ENCODE measurements at places on chromosomes 7 and 10.
A peak's percentile ranks its signal among the peaks of the same experiment; 100 is the strongest.

DNA sequence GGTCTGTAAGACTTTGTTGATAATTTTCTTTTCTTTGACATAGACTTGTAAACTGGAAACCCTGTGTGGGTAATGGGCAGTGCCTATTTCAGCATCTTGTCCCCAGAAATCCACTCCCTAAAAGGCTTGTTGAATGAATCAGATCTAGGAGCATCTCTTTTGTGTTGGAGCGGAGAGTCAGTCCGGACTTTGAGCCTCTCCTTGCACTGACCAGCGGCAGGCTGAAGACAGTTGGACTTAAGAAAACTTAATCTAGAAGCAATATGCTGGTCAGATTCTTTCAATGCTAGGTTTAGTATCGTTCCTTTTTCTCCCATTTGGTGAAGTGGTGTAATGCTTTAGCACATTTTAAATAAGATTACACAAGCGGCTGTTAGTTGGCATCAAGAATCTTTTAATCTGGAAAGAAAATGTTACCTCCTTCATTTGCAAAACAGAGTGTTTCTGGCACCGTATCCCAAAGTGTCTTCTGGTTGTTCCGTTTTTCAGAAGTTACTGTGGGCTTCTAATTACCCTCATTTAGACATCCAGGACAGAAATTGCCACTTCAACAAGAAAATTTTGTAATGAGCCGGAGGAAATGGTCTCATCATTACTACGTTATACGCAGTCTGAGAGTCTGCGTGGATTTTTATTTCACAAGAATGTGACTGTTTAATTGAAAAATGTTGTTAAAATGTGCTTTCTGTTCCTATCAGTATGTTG is 74.7 kb downstream of the CUX1 start:
- DNase-seq = no peak

DNA sequence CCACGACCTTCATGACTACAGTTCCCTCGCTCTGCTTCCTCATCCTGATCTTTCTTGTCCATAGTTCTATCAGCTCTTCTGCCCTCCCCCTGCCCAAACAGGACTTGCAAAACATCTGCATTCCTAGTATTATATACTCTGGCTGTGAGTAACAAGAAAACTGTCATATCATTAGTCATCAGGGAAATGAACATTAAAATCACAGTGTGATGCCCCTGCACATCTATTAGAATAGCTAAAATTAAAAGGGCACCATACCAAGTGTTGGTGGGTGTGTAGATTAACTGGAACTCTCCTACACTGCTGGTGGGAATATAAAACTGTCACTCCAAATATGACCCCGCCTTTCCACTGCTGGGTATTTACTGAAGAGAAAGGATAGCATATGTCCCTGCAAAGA is 141.8 kb downstream of the C7orf25 start:
- no peak for DNase-seq

DNA sequence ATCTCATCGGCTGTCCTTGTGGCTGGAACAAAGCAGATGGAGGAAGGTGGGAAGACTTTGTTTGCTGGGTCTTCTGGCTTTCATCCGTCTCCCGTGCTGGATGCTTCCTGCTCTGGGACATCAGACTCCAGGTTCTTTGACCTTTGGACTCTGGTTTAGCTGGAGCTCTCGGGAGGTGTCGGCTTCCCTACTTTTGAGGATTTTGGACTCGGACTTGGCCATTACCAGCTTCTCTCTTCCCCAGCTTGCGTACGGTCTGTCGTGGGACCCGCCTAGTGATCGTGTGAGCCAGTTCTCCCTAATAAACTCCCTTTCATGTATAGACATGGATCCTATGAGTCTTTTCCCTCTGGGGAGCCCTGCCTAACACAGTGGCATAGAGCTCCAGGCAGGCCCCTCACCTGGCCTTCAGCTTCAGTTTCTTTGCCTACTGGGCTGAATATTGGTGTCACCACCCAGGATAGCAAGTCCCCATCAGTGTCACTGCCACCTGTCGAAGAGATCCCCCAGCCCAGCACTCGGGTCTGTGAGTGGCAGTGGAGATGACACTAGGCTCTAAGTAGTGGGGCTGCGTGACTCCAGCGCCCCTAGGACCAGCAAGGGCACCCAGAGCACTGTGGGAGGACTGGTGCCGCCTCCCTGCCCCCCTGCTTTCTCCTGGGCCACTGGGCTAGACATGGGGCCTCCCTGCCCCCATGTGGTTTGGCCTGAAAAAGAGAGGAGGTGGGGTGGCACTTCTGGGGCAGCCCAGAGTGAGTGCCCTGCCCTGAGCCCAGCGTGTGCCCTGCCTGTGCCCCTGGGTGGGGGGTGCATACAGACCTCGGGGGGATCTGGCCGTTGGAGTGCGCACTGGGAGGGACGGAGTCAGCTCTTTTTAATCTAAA is 135.6 kb downstream of the LHPP start:
- DNase-seq = no peak

- DNase-seq = no peak
Observed at GRCh38 chr10:98361131-98362025, 53.6 kb downstream of the PYROXD2 start.

GRCh38 chr7:51543801-51544553 is 227.4 kb upstream of the COBL start:
- DNase-seq = no peak

- DNase-seq = no peak
Observed at GRCh38 chr7:136267822-136268221, 290.7 kb upstream of the MTPN start.

DNA sequence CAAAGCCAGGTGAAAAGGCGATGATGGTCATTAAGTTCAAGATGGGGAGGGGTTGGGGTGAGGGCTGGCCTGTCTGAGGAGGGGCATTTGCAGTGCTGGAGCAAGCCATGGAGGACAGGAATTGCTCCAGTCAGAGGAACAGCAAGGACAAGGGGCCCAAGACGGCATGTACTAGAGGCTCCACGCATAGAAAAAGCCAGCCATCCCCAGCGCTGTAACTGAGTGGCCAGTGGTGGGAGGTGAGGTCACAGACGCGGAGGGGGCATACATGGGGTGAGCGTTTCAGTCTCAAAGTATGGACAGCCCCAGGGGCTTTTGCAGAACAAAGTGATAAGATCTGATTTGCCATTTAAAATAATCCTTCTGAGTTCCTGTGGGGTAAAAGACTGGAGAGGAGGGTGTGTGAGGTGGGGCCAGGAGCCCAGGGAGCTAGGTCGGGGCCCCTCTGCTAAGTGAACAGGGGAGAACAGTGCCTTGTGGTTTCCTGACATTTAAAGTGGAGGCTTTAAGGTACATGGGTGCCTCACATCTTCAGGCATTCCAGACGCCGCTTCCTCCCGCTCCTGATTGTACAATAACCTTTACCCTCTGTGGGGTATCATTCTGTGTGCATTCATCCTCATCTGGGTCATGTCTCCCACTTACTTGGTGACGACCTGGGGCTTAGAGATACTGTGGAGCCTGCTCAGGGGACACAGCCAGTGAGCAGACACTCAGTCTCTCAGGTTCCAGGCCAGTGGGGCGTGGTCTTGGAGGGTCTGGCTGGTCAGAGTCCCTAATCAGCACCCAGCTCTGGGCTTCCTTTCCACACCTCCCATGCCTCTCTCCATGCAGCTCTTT is 105.6 kb upstream of the GPR26 start:
- DNase-seq = no peak

- no peak for DNase-seq
Observed at GRCh38 chr10:43076311-43076875, 476 bp upstream of the RET start.

GRCh38 chr10:114998993-114999392 is 61.0 kb downstream of the TRUB1 start:
- DNase-seq = no peak

- no peak for DNase-seq
Observed at GRCh38 chr7:55065079-55065478, 46.3 kb downstream of the EGFR start.

GRCh38 chr7:100130608-100131453 is 4.1 kb downstream of the MBLAC1 start:
- DNase-seq = peak; percentile 47

- no peak for DNase-seq
Observed at GRCh38 chr10:3748484-3748883, 36.5 kb downstream of the KLF6 start.
